ENCODE measurements at places on chromosomes 2 and 18. TPM values are rescaled to one million over a fixed set of nuclear protein-coding genes. Genes with fewer than 3 reads are reported as not detected.

GRCh38 chr2:67581751-67582150 lies 184.6 kb downstream of the ETAA1 start:
- DNase-seq = no peak

GRCh38 chr18:41690332-41691127 lies 264.5 kb upstream of the PIK3C3 start:
- DNase-seq = no peak

DNA sequence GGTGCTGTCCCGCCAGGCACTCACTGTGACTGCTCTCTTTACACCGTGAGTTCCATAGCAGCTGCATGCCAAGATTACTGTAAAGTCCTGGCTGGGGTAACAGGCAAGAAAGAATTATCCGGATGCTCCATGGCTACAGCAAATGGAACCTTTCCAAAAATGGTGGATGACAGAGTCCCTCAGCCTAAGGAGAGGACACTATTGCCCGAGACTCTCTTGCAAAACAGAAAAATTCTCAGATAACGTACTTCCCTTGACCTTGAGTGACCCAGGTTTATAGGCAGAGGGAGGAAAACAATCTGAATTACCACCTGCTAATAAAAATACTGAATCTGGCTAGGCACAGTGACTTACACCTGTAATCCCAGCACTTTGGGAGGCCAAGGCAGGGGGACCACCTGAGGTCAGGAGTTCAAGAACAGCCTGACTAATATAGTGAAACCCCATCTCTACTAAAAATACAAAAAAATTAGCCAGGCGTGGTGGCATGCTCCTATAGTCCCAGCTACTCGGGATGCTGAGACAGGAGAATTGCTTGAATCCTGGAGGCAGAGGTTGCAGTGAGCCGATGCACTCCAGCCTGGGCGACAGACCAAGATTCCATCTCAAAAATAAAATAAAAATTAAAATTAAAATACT lies 4.5 kb downstream of the CYS1 start:
- DNase-seq = no peak

Gene DSG4
- total RNA-seq = not detected

Gene MARCHF7
- total RNA-seq = 123 TPM

DNA sequence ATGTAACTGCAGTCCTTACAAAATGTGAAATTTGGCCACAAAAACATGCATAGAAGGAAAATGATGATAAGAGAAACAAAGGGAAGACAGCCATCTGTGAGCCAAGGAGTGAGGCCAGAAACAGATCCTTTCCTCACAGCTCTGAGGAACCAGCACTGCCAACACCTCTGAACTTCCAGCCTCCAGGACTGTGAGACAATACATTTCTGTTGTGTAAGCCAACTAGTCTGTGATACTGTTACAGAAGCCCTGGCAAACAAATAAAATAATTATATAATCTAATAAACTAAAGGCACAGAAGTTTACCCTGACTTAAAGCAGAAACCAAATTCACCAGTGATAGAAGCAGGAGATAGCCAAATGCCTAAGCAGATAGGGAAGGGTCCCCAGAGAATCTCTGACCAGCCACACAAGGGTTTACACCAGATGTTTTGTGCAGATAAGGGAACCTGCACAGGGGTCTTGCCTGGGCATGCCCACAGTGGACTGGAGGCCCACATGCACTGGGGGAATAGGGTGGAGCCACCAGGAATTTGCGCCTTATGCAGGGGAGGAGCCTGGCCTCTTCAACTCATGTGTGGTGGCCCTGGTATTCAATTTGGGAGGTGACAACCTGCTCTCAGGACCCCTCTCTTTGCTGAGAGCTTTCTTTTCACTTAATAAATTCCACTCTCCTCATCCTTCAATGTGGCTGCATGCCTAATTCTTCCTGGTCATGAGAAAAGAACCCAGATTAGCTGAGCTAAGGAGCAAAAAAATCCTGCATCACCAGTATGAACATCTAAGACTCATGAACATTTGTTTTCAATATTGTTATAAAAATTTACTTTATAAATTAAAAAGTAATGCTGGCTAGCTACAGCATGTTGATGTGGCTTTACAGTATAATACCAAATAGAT lies 3.8 kb upstream of the GCC2 start:
- DNase-seq = no peak

GRCh38 chr2:237441605-237442274 lies 27.8 kb upstream of the COL6A3 start:
- no peak for DNase-seq

Gene CD226
- 45.5 TPM for total RNA-seq

Gene CNGA3
- total RNA-seq = not detected

Gene RAX
- not detected for total RNA-seq

- DNase-seq = no peak
These were observed 36.5 kb downstream of the MGAT5 start for GRCh38 chr2:134290358-134290757.

GRCh38 chr2:6800553-6800952 lies 65.2 kb downstream of the CMPK2 start:
- DNase-seq = no peak

- DNase-seq = no peak
These were observed 5.1 kb upstream of the BCL11A start for GRCh38 chr2:60558536-60558935.

DNA sequence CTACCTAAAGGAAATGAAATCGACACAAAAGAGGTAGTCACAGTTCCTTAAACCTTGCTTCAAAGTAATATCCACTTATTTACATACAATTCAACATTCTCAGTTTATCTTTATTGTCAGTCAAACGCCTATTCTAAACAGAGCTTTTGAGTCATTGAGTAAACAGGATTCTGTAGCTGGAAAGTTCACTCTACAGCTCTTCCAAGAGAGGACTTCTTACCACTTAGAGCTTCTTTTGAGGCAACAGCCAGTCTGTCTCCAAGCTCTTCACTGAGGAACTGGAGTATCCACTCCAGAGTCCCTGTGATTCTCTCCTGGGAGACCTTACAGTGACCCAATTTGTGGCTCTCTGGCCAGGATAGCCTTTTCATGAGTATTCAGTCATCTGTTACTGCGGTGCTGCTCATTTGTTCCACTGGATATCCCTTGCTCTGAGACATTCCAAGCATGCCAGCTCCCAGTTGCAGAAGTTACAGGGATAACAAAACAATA lies 210.9 kb upstream of the OSR1 start:
- no peak for DNase-seq

Gene DCC
- 0.03 TPM for total RNA-seq

Gene EDAR
- total RNA-seq = not detected

Gene UCN
- total RNA-seq = 6.8 TPM

DNA sequence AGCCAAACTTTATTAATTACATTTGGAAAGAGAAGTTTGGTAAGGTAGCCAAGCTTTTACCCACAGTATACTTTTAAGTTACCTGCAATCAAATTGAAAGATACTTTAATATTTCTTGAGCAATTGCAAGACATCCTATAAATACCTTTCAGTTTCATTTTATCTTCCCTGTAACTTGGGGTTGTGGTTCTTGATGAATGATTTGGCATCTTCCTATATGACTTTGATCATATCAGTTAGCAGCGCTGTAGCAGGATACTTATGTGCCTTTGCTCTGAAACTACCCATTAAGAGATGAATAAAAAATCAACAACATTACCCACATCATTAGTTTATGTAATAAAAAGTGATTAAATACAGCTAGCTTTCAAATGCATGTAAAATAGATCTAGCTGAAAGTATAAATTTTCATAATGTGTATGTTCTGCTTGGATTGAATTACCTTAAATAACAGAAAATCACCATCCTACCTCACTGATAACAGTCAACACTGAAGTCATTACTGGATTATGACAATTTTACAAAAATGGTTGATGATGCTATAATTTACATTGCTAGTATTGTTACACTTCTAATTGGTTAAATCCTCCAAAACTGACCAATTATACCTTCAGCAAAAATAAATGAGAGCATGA lies 50.4 kb downstream of the MMADHC start:
- DNase-seq = no peak

- DNase-seq = no peak
These were observed 108.9 kb upstream of the DAPL1 start for GRCh38 chr2:158686210-158686691.

Gene WDSUB1
- total RNA-seq = 10.9 TPM

DNA sequence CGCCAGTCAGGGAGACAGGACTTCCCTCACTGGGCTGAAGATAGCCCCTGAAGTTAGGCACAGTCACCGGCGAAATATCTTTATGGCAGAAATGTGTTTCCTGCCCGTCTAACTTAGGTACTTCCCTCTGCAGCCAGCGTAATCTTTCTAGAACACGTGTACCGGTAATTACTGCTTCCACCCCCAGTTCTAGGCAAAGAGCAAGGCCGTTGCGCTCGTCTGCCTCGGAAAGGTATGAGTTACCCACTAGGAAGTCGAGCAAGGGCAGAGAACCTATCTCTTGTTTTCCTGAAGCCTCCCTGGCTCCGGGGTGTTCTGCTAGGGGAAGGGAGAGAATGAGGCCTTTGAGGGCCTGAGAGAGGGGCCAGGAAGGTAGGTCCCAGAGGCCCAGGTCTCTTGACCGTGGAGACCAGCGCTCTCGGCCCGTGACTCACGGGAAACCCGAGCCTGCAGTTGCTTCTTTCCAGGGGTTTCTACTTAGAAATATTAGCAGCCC lies 70.0 kb downstream of the TWSG1 start:
- DNase-seq = no peak

Gene KLHL30
- total RNA-seq = not detected

GRCh38 chr2:8009010-8009597 lies 672.8 kb upstream of the ID2 start:
- no peak for DNase-seq

- DNase-seq = no peak
These were observed 6.6 kb downstream of the HTRA2 start for GRCh38 chr2:74536166-74536950.

GRCh38 chr18:13444430-13445240 lies 226.1 kb downstream of the LDLRAD4 start:
- DNase-seq = no peak

Gene SDC1
- 31.7 TPM for total RNA-seq

Gene GCG
- total RNA-seq = not detected

DNA sequence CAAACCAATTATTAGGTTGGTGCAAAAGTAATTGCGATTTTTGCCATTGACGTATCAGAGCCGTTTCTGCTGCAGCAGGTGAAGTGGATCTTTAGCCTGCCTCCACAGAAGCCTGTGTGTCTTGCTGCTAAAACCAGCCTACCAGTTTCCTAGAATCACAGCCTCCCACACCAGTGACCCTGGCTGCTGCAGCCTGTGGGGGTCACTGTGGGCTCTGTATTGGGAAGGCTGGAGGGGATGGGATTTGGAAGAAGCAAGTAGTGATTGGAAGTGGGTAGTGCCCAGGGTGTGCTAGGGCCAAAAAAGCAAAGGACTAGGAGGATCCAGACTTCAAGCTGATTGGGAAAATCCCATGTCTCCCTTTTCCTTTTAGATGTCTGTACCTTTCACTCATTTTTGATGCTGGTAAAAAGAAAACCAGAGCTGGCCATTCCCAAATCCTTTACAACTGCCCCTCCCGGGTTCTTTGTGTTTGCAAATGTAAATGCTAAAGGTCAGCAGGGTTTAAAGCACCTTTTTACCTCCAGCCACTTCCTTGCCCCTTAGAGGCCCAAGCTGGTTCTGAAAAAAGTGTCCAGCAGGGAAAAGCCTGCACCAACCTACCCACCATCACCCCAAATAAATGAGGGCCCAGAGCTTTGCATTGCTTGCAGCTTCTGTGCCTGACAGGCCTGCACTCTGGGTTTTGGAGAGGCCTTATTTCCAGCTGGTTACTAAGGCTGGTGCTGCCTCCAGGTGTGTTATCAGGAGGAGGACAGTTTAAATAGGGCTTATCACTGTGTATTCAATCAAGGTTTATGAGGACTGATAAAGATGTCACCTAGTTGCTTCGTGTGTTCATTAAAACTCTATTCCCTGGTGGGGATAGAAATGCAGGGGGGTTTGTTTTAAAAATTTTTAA lies 172.0 kb downstream of the MIB1 start:
- DNase-seq = no peak

GRCh38 chr2:224724331-224724730 lies 8.2 kb upstream of the CCDC195 start:
- DNase-seq = no peak

Gene CIB4
- not detected for total RNA-seq

DNA sequence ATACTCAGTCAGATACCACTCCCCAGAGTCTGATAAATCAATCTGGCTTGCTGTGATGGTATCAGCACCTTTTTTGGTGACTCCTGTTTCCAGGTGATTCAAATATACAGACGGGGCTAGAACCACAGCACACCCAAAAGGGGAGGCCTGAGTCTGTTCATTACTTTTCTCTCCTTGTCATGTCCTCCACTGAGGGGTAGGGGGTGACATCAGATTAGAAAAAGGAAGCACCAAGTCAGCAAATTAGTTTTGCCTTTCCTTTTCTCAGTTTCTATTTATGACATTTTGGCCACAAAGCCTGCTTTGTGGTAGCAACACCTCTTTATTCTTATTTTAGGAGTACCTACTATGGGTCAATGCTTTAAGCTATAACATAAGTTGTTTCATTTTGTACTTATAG lies 127.4 kb downstream of the CCDC102B start:
- peak; percentile 3 for DNase-seq

- DNase-seq = no peak
These were observed 224.9 kb upstream of the EPAS1 start for GRCh38 chr2:46072101-46072820.

Gene ATP6V1B1
- 2.3 TPM for total RNA-seq

Gene TYW5
- 16.6 TPM for total RNA-seq

- DNase-seq = no peak
These were observed 66.9 kb upstream of the DLX2 start for GRCh38 chr2:172169611-172170010.

- no peak for DNase-seq
These were observed 51.7 kb downstream of the NCKAP5 start for GRCh38 chr2:133516405-133517026.

- DNase-seq = no peak
These were observed 51.3 kb upstream of the NABP1 start for GRCh38 chr2:191626497-191627151.

Gene LBH
- 27.5 TPM for total RNA-seq

DNA sequence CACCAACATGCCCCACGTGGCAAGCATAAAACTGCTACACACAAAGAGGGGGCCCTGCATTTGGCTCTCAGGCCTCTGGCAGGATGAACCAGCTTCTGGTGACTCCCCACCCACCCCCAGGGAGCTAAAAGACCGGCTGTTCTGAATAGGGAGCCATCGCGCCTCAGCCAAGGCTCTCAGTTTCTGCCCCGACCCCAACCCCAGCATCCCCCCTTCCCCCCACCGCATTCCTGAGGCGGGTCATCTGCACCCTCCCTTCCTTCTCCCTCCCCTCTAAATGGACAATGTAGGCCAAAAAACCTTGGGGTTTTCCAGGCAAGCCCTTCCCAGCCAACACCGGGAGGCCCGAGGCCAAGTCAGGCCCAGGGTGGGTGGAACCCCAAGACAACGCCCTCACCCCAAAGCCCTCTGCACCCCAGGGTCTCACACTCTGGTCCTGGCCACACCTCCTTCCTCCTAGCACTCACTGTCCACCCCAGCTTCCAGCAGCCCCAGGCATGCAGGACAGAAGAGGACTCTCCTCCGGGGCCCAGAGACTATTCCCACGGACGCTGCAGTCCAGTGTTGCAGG lies 5.7 kb downstream of the CYP26B1 start:
- DNase-seq = no peak

GRCh38 chr2:43276266-43276941 lies 50.0 kb upstream of the ZFP36L2 start:
- DNase-seq = no peak
